ENCODE measurements at places on chromosomes 6 and 20.

GRCh38 chr20:16926626-16927430, 178.7 kb downstream of the OTOR start:
- DNase-seq: no peak

- DNase-seq: no peak
Measured at GRCh38 chr6:107560657-107561056, 70.7 kb downstream of the SOBP start.

DNA sequence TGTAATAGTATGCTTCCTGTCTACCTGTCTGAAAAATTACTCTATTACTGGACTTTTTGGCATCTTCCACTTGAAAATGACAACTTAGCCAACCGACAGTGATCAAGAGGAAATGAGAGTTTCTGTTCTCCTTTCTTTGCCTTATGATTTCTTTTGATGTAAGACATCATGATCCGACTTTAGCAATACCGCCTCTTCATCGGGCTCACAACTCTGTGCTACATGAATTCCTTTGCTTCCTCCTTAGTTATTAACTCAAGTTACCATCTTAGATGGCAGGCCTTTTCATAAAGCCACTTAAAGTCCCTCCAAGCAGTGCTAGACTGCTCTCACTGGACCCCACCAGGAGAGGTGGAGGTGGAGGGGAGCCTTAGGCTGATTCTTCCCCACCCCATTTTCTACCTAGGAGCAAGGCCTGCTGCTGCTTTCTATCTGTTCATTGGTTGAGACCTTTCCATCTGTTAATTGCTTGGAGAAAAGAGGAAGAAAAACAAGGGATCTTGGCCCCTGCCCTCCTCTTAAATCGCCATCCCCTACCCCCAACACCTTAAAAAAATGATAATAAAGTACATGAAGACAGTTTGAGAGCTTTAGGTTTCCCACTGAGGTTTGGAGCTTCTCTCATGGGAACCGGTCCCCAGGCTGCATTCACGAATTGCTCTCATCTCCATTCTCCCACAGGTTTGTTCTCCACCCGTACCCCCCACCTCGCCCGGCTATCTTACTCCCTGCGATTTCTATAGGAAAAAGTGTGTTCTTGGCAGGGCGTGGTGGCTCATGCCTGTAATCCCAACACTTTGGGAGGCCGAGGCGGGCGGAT, 21.6 kb upstream of the MCM3 start:
- no peak for DNase-seq

DNA sequence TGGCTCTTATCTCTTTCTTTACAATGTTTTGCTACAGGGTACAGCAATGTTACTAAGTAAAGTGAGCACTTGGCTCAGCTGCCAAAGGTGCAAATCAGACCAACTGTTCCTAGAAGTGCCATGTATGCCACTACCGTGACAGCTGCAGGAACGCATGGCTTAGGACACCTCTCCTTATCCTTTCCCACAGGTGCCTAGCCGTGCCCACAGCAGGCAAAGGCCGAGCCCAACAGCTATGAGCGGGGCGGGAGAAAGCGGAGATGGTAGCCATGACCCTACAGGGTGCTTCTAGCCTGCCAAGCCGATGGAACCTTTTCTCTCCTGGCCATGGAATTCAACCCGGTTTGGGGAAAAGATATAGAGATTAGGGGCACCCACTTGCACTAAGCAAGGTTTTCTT, 97.1 kb downstream of the FAXC start:
- DNase-seq: no peak

- no peak for DNase-seq
Measured at GRCh38 chr20:18537651-18538050, 29.6 kb upstream of the SMIM26 start.

DNA sequence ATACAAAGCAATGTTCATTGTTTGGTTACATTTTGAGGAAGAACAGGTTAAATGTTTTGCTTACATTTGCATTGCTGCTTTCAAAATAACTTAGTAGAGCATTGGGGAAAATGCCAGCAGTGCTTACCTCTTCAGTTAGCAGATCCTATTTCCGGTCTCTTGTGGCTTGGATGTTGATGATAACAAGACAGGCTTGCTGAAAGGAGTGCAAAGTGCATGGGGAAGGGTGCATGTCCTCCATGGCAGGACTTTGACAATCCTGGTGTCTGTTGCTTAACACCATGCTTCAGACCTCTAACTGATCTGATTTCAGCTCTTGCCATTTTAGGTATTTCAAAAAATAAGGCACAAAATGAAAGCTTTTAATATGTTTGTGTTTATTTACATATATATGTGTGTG, 21.1 kb downstream of the TPD52L1 start:
- DNase-seq: no peak

DNA sequence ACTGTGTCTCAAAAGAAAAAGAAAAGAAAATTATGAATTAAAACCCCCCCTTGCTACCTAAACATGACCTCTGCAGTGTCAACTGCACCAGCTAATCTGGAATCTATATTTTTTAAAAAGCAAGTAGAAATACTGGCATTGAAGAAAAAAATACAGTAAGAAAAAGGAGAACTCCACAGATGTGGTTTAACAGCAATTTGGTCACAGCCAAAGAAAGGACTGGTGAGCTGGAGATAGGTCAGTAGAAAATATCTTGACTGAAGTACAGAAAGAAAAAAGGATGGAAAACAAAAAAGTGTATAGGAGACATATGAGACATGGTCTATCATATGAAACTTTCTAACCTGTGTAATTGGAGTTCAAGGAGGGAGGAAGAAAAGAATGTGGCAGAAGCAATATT, 44.1 kb upstream of the ERVFRD-1 start:
- DNase-seq: no peak

GRCh38 chr6:110063594-110064263, 85.6 kb downstream of the GPR6 start:
- DNase-seq: no peak

GRCh38 chr6:141667580-141668309, 465.0 kb upstream of the GJE1 start:
- no peak for DNase-seq

DNA sequence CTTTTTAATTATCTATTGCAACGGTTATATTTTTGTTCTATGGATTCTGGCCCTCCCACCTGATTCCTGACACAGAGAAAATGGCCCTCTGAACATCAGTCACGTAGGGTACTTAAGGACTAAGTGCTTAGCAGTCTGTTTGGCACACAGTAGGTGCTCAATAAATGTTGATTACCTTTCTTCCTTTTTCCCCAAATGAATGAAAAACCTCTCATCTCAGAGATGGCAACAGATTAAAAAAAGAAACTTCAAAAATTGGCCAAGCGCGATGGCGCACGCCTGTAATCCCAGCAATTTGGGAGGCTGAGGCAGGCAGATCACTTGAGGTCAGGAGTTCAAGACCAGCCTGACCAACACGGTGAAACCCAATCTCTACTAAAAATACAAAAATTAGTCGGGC, 31.5 kb downstream of the ATXN1 start:
- DNase-seq: no peak

DNA sequence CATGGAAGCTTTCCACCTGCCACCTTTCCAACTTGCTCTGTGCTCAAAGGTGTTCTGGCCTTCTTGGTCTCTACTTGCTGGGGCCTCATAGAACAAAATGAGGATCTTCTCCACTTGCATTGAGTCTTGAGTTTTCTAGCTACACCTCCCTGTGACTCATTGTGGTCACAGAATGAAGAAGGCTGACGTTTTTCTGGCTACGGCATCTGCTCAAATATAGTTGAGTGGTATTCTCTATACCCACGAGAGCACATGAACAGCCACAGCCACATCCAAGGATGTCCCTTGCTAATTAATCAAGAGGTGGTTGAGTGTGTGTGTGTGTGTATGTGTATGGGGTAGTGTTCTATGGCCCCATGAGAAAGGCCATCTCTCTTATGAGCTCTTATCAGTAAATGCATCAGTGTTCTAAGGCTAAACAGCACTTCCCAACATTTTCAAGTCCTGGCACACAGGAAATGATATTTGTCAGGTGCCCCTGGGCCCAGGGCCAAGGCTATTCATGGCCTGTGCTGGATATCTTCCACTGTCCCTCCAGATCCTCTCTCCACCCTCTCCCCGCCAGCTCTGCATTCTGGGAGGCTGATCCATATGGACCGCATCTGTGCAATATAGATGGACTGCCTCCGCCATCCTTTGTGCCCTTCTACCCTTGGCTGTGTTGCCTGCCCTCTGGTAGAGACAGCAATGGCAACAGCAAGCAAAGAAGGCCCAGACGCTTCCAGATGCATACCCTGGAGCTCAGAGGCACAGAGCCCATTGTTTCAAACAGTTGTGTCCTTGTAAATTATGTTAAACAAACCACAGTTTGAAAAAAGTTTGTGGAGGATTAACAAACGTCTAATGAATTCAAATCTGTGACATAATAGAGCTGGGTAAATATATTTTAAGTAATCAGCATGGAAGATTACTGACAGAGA, 150.2 kb downstream of the LRFN2 start:
- DNase-seq: no peak

GRCh38 chr6:133956416-133957049, 3.5 kb downstream of the TBPL1 start:
- no peak for DNase-seq

DNA sequence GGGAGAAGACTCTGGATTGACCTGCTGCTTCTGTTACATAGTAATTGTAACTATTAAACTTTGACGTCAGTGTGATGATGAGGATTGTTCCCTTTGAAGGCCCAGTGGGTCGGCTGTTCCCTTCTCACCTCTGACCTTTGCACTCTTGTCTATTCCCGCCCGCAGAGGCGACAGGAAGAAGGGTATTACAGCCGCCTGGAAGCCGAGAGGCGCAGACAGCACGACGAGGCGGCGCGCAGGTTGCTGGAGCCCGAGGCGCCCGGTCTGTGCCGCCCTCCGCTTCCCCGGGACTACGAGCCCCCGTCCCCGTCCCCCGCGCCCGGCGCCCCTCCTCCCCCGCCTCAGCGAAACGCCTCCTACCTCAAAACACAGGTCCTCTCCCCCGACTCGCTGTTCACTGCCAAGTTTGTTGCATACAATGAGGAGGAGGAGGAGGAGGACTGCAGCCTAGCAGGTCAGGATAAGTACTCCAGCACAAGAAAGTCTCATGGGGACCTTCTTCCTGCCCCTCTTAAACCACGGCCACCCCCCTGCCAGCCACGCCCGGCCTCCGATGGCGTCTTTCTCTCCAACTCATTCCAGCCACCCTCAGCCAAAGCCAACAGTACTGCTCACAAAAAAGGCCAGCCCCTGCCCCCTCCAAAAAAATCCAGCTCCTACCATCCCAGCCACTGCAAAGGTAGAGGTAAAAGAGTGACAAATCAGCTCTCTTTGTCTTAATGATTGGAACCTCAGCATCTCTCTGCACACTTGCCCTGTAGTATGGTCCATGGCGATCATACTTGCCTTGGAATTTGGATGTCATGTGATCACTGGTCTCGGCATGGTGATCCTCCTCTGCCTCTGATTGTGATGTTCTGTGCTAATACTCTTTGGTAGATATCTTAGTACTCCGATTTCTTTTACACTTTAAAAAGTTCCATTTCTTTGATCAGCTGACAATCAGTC, 31.6 kb upstream of the KIF25 start:
- no peak for DNase-seq

DNA sequence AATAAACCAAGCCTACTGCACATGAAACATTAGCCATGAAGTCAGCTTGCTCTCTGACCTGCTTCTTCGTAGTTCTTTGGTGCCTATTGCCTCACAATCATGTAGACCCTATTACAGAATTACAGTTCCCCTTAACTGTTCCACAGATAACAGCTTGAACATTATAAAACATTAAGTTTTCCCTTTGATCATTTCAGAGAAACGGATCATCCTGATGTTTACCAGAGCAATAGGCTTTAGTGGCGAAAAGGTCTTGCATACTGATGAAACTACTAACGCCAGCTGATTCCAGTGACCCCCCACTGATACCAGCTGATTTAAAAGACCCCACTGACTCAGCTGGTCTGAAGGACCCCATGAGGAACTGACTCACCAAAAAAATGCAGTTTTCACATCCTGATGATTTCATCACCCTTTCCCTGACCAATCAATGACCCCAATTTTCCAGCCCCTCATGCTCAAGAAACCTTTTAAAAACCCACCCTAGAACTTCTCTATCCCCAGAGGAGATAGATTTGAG, 39.4 kb upstream of the MLIP start:
- no peak for DNase-seq

GRCh38 chr6:45436544-45437438, 59.1 kb upstream of the SUPT3H start:
- DNase-seq: no peak

DNA sequence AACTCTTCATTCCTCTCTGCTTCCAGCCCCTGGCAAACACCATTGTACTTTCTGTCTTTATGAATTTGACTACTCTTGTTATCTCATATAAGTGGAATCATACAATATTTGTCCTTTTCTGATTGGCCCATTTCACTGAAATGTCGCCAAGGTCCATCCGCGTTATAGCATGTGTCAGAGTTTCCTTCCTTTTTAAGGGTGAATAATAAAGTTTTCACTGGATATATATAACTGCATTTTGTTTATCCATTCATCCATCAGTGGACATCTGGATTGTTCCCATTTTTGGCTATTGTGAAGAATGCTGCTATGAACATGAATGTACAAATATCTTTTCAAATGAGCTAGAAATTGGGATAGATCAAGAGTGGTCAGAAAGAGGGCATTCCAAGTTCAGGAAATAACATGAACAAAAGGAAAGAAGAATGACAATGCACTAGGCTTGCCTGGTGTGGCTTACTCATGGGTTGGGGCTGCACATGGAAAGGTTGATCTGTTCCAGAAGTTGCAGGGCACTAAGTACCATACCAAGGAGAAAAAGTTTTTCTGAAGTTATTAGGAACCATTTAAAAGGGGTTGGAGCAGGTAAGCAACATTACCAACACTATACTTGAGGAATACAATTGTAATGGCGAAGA, 10.0 kb upstream of the L3MBTL3 start:
- DNase-seq: no peak

- no peak for DNase-seq
Measured at GRCh38 chr20:21360705-21361104, 36.6 kb downstream of the NKX2-4 start.

DNA sequence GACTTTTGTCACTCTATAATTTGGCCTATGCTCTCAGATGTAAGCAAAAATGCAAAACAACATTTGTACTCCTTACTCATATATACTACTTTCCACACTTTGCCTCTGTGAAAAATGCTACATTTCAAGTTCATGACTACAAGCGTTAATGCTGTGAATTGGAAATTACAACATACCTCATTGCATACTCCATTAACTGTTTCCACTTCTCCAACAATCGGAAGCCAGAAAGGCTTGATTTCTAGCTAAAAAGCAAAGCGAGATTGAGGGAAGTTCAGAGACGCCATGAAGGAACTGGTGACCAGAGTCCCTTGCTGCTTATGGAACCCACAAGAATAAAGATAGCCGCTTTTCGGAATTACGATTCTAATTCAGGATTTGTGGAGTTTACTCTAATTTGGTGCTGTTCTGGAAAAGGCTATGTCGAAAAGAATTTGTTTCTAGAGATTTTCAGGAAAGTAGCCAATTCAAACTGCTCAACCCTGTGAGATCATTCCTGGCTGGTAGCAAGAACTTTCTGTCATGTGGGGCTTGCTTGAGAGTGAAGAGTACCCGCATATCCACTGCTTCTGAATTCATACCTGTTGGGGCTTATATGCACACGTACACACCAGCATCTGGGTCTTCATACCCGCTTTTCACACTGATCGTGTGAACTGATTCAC, 98.0 kb upstream of the CITED2 start:
- no peak for DNase-seq
